ENCODE measurements at places on chromosomes 1 and 21.

DNA sequence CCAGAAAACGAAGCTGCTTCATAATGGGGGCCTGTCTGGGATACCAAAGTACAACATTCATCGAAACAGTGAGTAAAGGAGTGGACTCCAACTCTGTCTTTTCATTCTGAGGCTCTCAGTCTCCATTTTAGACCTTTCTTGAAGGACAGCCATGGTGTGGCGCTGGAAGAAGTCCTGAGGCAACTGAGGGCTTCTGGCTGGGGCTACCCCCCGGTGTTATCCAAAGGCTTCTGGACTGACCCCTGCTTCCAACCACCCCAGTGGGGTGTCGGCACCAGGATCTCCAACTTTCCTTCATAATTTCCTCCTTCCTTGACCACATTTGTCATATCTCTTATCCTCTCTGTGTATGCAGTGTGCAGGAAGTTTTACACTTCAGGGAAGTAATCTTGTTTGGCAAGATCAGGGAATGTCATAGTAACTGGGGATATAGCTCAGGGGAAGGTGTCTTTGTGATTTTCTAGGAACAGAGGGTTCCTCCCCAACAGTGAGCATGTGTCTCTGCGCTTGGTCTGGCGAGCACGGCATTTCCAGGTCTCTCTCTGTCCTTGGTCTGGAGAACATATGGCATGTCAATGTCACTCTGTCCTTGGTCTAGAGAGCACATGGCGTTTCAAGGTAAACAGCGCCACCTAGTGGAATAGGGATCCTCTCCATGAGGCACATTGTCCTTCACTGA is 19.4 kb upstream of the BSDC1 start:
- DNase-seq = peak; percentile 49

GRCh38 chr1:33836911-33837310 is 27.0 kb upstream of the HMGB4 start:
- no peak for DNase-seq

DNA sequence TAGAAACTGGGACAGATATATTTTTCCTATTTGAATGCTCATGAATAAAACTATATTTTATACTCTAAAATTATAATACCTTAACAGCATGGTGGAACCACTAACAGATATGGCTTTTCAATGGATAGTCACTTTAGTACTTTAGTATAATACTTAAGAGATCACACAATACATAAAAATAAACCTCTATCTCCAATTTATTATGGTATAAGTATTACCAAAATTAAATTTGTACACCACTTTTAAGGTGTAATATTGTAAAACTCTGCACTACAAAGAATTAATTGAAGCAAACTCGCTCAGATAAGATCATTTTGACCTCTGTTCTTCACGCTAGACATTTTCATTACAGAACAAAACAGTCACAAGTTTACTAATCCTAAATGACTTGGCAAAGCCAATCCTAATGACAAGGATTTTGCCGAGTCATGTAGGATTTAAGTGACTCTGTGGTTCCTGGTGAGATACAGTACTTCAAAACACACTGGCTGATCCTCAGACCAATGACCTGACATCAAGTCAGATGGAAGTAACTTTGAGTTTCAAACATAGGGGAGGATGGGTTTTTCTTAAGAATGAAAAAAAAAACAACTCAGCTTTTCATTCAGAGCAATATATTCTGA is 200.6 kb downstream of the SMYD3 start:
- DNase-seq = no peak

DNA sequence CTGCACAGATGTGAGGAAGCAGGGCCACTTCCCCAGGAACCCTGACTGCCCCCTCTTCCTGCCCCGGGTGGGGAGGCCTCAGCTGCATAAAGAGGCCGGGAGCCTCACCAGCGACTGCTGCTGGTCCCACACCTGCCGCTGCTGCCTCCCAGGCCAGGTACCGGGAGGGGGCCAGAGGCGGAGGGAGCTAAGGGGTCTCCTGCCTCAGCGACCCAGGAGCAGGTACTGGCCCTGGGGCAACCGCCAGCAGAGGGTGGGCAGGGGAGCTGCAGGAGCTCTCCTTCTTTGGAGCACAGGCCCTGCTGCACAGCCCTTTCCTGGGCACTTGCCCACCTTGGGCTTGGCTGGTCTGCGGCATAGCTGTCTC is 6.8 kb downstream of the GJC2 start:
- no peak for DNase-seq

- DNase-seq = no peak
Measured at GRCh38 chr1:167476061-167476460, 42.3 kb downstream of the CD247 start.

DNA sequence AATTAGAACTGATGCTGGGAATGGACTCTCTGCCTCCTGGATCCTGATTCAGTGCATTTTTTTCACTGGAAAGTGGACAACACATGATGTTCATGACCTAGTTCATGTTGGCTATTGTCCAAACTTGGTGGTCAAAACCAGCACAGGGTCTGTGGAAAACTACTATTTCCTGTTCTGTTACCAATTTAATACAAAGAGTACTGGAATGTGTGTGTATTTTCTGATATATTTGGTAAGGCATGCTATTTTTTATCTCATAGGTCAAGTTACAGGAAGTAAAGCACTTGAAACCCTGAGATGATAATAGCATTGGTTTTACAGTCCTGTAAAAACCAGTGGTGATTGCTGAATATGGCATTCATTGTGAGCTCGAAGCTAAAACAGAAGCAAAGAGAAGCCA is 89.9 kb downstream of the SGIP1 start:
- DNase-seq = no peak

- no peak for DNase-seq
Measured at GRCh38 chr1:92832537-92833114, 786 bp downstream of the RPL5 start.

GRCh38 chr21:36310016-36310415 is 10.0 kb upstream of the MORC3 start:
- DNase-seq = no peak

- no peak for DNase-seq
Measured at GRCh38 chr1:1358433-1359271, at the start of gene MXRA8. MXRA8 (minus strand) TSS chr1:1358555; CDS start chr1:1358504, 51 bp downstream.

- DNase-seq = no peak
Measured at GRCh38 chr1:22323141-22323845, 128.4 kb upstream of the ZBTB40 start.

GRCh38 chr1:28248273-28249012 is 10.9 kb upstream of the SESN2 start:
- peak; percentile 60 for DNase-seq

DNA sequence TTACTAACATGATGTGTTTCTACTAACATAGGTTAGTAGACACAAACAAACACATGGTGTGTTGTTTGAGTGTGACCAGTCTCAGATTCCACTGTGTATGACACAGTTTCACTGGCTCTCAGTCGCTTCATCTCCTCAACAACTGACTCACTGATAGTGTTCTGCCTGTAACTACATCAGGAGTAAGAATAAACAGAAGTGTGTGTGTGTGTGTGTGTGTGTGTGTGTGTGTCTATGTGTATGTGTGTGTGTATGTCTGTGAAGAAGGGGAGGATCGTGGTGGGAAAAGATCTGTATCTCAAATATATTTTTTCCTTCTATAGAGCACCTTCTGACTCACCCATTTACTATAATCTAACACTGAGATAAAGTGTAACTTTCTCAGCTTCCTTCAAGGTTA is 391.0 kb downstream of the PTPRC start:
- DNase-seq = no peak

- no peak for DNase-seq
Measured at GRCh38 chr1:200901796-200902444, 7.2 kb downstream of the INAVA start.

GRCh38 chr1:7110321-7110720 is 325.1 kb downstream of the CAMTA1 start:
- DNase-seq = no peak

DNA sequence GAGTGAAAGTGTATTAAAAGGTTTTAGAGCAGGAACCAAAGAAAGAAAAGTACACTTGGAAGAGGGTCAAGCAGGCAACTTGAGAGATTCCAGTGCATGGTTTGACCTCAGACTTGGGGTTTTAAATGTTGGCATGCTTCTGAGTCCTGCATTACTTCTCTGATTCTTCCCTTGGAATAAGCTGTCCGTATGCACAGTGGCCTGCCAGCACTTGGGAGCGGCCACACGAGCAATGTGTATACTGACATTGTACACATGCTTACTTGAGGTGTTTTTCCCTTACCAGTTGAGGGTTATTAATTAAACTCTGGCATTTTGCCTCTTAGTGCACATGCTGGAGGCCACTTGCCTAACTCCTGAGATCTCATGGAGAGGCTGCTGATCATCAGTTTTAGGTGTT is 786.6 kb upstream of the RGS18 start:
- DNase-seq = no peak

GRCh38 chr1:19436716-19437476 is 48.4 kb downstream of the CAPZB start:
- DNase-seq = no peak

GRCh38 chr1:203799971-203800370 is 4.5 kb downstream of the ZBED6 start:
- no peak for DNase-seq

DNA sequence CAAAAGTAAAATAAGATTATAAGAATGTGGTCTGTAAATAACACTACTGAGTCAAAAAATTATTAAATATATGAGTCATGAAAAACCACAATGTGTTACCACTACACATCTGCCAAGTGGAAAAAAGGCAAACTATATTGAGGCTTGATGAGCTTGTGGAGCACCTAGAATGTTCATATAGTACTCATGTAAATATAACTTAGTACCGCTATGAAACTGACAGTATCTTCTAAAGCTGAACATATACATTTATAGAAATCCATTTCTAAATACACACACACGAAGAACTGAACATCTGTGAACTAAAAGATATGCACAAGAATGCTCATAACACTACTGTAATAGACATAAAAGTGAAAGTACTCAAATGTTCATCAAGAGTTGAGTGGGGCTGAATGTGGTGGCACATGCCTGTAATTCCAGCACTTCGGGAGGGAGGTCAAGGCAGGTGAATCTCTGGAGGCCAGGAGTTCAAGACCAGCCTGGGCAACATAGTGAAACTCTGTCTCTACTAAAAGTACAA is 18.5 kb upstream of the GBP3 start:
- no peak for DNase-seq

- DNase-seq = no peak
Measured at GRCh38 chr1:201213926-201214325, 23.3 kb downstream of the IGFN1 start.

- no peak for DNase-seq
Measured at GRCh38 chr1:248821101-248821500, 4.6 kb downstream of the SH3BP5L start.

- no peak for DNase-seq
Measured at GRCh38 chr1:226181996-226182714, 4.4 kb downstream of the ACBD3 start.

DNA sequence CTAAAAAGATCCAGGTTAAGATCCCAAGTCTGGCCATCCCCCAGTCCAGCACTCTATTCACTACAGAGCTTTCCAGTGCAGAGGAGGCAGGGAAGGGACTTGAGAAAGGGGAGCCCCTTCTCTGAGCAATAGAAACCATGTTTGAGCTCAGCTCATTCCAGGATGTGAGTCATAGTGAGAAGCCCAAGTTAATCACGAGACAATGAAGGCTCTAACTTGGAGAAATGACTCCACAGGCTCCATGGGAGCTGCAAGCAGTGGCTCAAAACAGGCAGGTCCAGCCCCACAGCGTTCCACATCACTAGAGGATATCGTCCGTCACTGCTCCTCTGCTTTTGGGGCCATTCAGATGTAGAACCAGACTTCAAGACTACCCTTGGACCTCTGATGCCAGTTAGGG is 59.1 kb downstream of the CAMK2N1 start:
- no peak for DNase-seq

GRCh38 chr1:169779970-169780369 is 14.7 kb downstream of the METTL18 start:
- DNase-seq = no peak

GRCh38 chr1:1420654-1421141 is 378 bp downstream of the ANKRD65 start:
- no peak for DNase-seq

- DNase-seq = no peak
Measured at GRCh38 chr1:89065079-89065868, at the start of gene GBP1. GBP1 (minus strand) TSS chr1:89065208; CDS start chr1:89063234, 1,974 bp downstream.

GRCh38 chr1:4975856-4976255 is 321.4 kb downstream of the AJAP1 start:
- DNase-seq = no peak

GRCh38 chr21:15293240-15293639 is 228.4 kb upstream of the NRIP1 start:
- DNase-seq = no peak

DNA sequence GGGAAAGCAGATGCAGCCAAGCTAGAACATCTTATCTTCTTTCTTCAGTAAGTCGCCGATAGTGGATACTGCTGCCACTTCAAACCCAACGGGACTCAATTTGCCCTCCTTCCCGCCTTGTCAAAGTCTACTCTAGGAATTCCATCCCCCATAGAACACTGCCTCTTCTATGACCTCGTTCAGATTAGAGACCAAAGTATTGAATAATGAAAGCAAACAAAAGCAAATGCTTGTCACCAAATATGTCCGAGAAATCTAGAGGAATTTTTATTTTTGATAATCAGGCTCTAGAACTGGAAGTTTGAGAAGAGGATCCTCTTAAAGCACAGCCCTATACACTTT is 853 bp upstream of the RRAGC start:
- no peak for DNase-seq

- no peak for DNase-seq
Measured at GRCh38 chr1:112687785-112688496, 13.5 kb downstream of the MOV10 start.

- no peak for DNase-seq
Measured at GRCh38 chr1:219797009-219797408, 131.3 kb downstream of the SLC30A10 start.

GRCh38 chr1:111656086-111657017 is 36.8 kb downstream of the RAP1A start:
- DNase-seq = no peak

DNA sequence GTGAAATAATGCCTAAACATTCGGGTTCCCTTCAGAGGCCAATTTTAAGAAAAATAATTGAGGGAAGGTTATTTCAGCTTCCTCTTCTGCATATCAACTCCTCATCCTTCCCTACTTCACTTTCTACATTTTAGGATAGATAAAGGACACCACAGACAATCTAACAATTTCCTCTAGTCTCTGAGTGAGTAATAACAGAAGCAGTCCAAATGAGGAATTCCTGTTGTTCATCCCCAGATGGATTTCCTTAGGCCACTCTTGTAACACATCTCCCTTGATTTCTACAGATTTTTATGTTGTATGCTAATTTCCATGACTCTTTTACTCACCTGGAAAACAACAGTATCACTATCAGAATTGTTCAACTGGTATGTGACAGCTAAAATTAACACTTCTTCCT is 87.7 kb upstream of the LYPLAL1 start:
- no peak for DNase-seq

Data from stimulated activated CD8-positive, alpha-beta memory T cell treated with anti-CD3 and anti-CD28 coated beads, Interleukin-4, amount 100 ng/mL, for 4 hours (primary cell).